ENCODE measurements at places on chromosomes 2 and 18.

DNA sequence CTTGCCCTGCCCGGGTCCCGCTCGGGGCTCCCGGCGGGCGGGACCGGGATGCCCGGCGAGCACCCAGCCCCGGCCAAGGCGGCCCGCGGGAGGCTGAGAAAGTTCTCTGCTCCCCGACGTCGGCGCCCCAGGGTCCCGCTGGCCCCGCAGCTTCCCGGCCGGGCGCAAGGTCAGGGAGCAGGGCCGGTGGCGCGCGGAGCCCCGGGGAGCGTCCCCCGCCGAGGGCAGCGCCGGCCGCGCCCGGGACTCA, 331 bp downstream of the SERPINE2 start:
- DNase-seq = no peak

DNA sequence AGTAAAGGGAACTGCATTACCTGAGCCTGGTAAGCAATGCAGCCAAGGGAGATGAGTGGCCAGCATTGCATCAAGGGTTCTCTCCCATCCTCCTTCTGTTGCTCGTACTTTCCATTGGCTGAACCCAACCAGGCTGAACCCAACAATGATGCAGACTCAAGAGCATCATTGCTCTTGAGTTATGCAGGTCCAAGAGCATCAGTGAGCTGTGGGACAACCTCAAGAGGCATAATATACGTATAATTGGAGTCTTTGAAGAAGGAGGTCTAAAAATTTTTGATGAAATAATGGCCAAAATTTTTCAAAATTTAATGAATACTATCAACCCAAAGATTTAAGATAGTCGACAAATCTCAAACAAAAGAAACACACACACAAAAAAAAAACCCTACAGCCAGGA, 213.0 kb downstream of the RNF152 start:
- no peak for DNase-seq

DNA sequence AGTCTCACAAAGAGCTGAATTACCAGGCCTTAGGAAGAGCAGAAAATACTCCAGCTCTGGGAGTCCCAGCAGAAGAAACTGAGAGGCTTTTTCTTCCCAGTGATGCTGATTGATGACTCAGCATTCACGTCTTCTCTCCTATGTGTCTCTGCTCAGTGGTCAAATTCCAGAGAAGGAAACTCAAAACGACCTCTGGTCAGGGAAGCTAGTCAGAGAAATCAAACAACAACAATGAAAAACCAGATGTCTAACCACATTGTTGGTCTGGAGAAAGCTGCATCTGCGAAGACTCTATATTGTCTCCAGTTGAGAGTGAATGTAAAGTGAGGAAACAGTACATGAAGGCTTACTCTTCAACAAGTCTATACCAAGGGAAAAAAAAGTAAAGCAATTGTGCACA, 28.6 kb upstream of the CERS6 start:
- no peak for DNase-seq

DNA sequence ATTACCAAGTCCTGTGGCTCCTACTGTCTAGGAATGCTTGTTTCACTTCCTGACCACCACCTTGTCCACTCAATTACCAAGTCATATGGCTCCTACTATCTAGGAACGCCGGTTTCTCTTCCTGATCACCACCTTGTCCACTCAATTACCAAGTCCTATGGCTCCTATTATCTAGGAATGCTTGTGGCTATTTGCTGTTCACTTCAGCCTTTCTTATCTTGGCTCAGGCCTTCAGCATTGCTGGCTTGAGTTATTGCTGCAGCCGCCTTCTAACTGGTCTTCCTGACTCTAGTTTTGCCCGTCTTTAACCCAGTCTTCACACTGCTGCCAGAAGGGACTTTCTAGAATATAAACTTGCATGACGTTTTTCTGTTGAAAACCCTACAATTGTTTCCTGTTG, 82.5 kb upstream of the GAREM1 start:
- no peak for DNase-seq

- no peak for DNase-seq
Observed at GRCh38 chr2:153823880-153824279, 47.8 kb upstream of the GALNT13 start.

DNA sequence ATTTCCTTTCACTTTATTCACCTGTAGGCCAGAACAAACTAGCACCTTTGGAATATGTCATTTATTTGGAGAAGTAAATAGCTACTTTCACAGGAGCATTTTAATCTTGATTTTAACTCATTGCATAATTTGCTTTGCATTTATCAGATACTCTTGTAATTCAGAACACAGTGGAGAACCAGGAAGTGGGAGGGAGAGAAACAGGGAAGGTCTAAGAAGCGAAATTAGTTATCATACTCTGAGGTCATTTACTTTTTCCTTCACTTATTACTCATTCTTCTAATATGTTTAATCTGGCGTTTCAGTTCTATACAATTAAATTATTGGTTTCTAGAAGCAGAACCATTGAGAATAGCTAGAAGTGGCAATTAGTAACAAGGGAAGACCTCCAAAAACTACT, 20.7 kb downstream of the RBM44 start:
- DNase-seq = peak; percentile 2

DNA sequence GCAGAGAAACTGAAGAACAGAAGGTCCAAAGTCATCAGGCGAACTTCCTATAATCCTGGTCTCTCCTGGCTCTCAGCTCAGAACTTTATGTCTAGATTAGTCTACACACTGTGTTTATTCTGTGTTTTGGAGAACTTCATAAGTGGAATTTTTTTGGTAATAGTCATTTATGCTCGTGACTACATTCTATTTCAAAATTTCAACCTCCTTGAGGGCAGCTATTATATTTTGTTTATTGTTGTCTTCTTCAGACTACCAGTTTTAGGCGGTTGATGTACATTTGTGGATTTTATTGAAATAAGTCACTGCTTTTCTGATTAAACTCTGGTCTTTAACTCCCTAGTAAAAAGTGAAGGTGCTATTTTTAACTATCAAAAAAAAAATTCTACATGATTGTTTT, 816.6 kb downstream of the SATB2 start:
- DNase-seq = no peak

GRCh38 chr18:31616586-31616985, 24.9 kb downstream of the TTR start:
- DNase-seq = no peak

DNA sequence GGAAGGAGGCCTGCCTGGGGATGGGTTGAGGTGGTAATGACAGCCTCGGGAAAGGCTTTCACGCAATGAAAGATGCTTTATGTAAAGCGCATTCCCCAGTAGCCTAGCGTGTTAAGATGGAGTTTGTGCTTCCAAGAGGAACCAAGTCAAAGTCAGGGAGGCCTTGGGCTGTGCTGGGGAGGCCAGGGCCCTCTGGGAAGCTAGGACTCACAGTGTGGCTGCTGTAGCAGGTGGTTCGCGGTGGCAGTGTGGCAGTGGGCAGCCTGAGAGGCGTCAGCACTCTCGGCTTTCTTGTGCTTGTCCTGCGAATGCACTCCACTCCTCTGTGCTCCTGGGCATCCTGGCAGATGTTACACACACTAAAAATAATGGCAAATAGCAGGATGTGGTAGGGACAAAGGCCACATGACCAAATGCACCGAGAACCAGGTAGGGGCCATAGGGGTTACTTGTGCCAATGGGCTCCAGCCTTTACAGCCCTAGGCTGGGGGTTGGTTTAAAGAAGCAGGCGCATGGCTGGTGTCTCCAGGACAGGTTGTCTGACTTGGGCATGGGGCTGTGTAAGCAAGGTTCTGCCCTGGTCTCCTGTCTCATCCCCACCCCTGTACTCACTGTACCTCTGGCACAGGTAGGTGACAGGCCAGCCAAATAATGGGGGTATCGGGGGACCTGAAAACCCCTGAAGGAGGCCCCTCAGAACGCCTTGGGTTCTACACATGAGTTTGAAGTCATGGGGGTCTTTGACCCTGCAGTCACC, 154.4 kb upstream of the TWIST2 start:
- DNase-seq = no peak

GRCh38 chr18:45335282-45336043, 279.8 kb upstream of the SLC14A2 start:
- no peak for DNase-seq

- no peak for DNase-seq
Observed at GRCh38 chr2:40204268-40204667, 247.6 kb downstream of the SLC8A1 start.

GRCh38 chr2:180759631-180760030, 220.8 kb upstream of the UBE2E3 start:
- DNase-seq = no peak

GRCh38 chr2:217919781-217920351, 82.9 kb downstream of the TNS1 start:
- no peak for DNase-seq

DNA sequence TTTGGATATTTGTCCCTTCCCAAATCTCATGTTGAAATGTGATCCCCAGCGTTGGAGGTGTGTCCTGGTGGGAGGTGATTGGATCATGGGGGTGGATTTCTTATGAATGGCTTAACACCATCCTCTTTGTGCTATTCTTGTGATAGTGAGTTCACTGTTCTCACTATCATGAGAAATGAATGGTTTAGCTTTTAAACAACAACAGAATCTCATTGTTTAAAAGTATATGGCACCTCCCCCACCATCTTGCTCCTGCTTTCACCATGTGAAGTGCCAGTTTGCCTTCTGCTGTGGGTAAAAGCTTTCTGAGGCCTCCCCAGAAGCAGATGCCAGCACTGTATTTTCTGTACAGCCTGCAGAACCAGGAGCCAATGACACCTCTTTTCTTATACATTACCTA, 38.1 kb downstream of the KIAA1328 start:
- no peak for DNase-seq

DNA sequence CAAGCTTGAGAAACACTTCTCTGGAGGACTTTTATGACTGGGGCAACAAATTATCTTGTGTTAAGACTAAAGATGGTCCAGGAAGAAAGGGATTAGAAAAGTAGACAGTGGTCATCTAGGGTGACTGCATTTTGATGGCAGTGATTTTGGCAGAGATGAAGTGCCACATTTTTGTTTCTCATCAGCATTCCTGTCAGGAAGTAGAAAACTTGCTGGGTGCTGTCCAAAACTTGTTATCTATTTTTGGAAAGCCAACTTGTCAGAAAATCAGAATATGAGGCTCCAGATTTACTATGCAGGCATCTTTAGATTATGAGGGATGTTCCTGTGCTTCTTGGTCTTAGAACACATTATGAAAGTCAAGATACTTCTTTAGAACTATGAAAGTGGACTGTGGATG, 29.0 kb upstream of the CALCRL start:
- DNase-seq = no peak

DNA sequence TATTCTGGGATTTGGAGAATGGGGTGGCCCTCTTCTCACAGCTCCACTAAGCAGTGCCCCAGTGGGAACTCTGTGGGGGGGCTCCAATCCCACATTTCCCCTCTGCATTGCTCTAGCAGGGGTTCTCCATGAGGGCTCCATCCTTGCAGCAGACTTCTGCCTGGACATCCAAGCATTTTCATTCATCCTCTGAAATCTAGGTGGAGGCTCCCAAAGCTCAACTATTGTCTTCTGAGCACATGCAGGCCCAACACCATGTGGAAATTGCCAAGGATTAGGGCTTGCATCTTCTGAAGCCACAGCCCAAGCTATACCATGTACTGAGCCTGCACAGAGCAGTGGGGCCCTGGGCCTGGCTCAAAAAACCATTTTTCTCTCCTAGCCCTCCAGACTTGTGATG, 162.4 kb upstream of the CWC22 start:
- DNase-seq = no peak

GRCh38 chr2:239991689-239992314, 33.3 kb downstream of the NDUFA10 start:
- peak; percentile 37 for DNase-seq

DNA sequence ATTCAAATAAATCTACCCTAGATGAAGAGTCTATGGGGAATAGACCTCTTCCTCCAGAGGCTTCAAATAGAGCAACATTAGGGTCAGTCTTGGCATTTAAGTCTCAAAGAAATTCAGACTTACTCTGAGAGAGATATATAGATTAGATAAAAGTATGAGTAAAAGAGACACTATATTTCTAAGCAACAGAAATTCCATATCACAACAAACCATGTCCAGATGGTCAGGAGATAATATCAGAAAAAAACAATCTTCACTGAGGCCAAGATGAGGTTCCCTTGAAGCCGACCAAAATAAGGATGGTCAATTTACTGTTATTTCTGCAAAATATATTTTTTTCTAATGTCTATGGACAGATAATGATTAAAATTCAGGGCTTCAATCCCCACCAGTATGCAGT, 89.1 kb upstream of the NOSTRIN start:
- no peak for DNase-seq

- DNase-seq = no peak
Observed at GRCh38 chr2:202043475-202043874, 9.8 kb downstream of the FZD7 start.

- no peak for DNase-seq
Observed at GRCh38 chr2:168895771-168896170, 5.3 kb upstream of the G6PC2 start.

DNA sequence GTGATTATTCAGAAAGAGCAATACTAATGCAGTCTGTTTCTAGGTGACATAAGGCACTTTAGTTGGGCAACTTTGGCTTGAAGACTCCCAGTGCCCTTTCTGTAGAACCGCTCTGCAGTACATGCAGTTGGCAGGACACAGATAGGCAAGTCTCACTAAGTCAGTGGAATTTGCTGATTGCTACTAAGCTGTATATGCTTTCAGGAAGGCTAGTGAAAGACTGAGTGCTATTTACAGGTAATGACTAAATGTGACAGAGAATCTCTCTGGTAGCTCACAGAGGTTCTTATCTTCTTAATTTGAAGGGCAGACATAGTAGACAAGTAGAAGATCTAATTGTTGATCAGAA, 243.0 kb downstream of the WDPCP start:
- no peak for DNase-seq

DNA sequence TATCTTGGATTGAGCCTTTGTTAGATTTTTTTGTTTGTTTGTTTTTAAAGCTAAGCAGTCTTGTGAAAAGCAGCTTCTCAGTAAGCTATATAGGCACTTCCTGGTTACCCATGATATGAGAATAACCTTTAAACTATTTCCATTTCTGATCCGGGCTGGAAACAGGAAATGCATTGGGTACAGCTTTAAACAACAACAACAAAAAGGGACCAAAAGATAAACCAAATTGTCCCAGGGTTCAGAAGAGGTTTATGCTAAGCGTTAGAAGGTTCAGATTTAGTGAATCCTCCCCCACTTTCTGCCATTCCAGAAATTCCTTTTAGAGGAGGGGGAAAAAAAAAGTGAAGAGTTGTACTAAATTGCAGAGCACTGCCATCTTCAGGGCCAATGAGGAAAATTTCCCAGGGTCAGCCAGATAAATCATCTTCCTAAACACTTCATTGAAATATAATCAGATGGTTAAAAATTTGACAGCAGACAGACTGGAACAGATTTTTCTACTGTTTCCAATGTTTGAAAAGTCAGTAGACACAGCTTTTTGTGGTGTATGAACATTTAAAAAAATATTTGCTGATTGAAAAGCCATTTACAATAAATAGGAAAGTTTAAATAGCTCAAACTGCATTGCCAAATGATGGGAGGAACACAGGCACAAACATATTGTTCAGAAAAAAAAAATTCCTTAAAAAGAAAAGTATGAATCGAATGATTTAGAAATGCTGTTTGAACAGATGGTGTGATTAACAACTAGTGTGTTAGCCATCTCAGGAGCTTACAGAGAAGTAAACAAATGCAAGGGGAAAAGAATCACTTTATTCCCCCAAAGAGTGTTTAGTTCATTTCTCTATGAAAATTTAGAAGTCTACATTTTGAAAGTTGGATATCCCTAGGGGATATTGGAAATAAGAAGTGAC, 189.9 kb upstream of the TANK start:
- DNase-seq = peak; percentile 17
